ENCODE measurements at places on chromosomes 4 and X.

DNA sequence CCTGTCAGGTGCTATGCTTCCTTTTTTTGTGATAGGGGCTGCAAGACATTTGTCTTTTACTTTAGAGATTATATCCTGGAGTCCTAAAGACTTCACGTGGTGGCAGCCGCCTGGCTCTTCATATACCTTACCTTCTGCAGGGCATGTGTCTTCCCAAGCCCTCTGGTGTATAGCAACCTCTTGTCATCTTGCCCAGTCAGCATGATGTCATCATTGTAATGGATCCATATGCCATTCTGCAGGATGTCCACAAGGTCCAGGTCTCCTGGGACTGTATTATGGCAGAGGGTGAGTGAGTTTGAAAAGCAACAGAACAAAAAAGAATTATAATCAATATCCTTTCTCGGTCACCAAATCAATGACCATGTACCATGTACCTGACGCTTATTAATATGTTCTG, 82.2 kb upstream of the SCOC start:
- no peak for DNase-seq

- no peak for DNase-seq
Observed at GRCh38 chrX:71195964-71196649, 26.9 kb upstream of the GJB1 start.

DNA sequence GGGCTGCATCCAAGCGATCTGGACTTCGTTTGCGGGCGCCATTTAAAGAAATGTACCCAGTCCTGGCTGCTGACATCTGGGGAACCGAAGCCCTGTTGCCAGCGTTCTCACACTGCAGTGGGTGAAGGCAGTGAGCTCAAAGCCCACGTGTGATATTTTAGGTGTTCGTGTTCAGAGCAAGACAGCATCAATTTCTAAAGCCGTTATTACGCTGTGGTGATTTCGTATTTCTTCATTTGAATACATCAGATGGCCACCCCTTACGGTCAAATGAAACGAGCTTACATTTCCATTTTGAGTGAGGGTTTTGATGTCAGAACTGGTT, 376 bp upstream of the C4orf36 start:
- DNase-seq: no peak

- no peak for DNase-seq
Observed at GRCh38 chr4:89579771-89580170, 257.2 kb downstream of the SNCA start.

- DNase-seq: no peak
Observed at GRCh38 chrX:40127052-40127451, 29.3 kb upstream of the BCOR start.

DNA sequence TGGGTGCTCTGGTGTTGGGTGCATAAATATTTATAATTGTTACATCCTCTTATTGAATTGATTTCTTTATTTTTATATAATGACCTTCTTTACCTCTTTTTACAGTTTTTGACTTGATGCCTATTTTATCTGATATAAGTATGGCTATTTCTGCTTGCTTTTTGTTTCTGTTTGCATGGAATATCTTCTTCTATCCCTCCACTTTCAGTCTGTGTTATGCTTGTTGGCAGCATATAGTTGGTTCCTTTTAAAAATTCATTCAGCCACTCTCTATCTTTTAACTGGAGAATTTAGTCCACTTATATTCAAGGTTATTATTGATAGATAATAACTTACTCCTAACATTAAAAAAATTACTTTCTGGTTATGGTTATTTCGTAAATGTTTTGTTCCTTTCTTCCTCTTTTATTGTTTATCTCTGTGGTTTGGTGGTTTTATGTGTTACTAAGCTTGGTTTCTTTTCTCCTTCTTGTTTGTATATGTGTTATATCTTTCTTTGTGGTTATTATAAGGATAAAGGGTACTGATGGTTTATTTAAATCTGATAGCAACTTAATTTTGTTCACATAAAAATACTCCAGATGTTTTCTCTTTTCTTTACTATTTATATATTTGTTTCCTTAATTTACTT, 69.5 kb downstream of the IL15 start:
- no peak for DNase-seq

Measured in activated CD4-positive, alpha-beta T cell treated with anti-CD3 and anti-CD28 coated beads, Interleukin-2, amount 50 U/mL, for 1 hour (primary cell).